ENCODE measurements at places on chromosomes 7 and 10.
A peak's percentile ranks its signal among the peaks of the same experiment; 100 is the strongest.

- DNase-seq = no peak
These were observed 207.3 kb upstream of the BMPER start for GRCh38 chr7:33698041-33698440.

DNA sequence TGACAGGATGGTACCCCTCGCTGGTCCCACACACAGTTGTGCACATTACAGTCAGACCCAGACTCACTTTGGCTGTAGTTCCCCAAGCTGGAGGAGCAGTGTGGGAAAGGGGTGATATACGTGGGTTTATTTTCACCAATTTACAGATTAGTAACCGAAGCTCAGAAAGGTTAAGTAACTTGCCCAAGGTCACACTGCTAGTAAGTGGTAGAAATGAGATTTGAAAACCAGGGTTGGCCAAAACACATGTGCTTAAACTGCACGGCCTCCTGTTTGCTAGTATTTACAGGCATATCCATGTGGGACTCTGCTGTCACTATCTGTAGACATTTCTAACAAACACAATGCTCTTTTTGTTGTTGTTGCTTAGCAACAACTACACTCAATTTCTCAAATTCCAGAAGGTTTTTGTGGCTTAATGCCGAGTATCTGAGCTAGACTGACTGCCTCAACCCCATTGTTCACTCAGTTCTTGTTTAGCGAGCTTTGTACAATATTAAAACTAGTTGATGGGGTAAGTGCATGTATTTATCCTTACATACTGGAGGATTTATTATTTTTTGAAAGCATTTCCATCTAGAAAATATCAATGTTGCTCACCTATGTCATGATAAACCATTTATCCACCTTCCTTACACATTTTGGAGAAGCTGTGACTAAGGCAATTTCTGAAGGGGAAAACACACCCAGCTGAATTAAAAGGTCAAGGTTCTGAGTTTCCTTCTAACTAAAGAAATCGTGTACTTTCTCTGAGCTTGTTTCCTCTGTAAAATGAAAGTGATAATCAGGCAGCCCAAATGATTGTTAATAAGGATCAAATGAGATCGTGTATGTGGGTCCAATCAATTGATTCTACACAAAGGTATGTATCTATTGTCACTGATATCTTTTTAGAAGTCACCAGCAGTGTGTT, 5.3 kb upstream of the TMEM139 start:
- DNase-seq = peak; percentile 80

- DNase-seq = no peak
These were observed 27.2 kb upstream of the SHH start for GRCh38 chr7:155839461-155839860.

- peak; percentile 58 for DNase-seq
These were observed 11.3 kb upstream of the HGF start for GRCh38 chr7:81780914-81781693.

- DNase-seq = no peak
These were observed 5.0 kb downstream of the AVPI1 start for GRCh38 chr10:97682042-97682441.

DNA sequence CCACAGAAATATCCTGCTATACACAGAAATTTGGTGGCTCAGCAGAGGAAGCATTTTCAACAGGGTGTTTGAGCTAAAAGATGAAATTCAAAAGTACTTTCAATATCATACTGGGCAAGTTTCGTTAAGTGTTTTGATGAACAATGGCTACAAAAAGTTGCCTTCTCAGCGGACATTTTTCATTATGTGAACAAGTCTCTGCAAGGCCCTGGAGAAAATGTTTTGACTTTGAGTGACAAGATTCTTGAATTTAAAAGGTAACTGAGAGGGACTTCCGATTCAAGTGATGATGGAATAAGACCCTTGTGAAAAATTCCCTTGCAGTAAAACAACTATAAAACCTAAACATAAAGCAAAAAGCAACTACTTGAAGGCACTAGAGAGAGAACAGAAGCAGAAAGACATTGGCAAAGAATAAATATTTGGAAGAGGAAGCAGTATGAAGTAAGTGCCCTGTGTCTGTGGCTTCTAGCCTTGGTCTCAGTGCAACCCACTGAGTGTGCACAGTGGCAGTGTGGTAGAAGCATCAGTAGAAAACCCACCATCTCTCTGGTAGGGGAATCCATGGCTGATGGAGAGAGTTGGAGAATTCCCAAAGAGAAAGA, 62.5 kb upstream of the NAMPT start:
- DNase-seq = peak; percentile 83

DNA sequence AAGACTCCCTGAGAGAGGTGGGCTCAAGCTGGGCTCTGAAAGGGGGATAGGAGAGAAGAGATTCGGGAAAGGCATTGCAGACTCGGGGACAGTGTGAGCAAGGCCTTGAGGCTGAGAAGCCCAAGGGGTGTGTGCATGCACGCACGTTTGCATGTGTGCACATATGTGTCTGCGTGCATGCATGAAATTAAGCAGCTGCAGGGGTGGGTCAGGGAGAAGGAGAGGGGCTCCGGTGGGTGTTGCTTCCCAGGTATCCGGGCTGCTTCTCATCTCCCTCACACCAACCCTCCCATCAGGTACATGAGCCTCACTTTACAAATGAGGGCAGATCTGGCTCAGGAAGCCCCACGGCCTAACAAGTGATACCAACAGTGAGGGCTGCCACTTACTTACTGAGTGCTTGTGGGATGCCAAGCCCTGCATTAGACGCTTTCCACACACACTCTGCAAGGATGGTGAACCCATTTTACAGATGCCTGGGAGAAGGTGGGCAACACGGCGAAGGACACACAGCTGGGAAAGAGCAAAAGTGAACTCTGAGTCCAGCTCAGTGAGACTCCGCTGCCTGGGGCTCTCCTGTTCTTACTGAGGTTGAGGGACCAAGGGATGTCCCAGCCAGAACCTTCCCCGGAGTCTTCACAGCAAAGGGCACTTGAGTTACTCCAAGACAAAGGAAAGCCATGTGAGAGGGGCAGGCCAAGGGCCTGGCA, 26.4 kb downstream of the ZCCHC24 start:
- no peak for DNase-seq

DNA sequence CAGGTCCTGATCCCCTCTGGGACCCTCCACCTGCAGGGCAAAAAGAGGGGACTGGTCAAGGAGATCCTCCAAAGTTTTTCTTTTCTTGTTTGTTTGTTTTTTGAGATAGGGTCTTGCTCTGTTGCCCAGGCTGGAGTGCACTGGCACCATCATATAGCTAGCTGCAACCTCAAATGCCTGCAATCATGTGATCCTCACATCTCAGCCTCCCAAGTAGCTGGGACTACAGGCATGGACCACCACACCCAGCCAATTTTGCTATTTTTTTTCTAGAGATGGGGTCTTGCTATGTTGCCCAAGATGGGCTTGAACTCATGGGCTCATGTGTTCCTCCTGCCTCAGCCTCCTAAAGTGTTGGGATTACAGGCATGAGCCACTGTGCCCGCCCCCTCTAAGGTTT, 41.0 kb downstream of the EPHB4 start:
- no peak for DNase-seq

GRCh38 chr7:351256-351655, 61.3 kb downstream of the FOXL3 start:
- no peak for DNase-seq

DNA sequence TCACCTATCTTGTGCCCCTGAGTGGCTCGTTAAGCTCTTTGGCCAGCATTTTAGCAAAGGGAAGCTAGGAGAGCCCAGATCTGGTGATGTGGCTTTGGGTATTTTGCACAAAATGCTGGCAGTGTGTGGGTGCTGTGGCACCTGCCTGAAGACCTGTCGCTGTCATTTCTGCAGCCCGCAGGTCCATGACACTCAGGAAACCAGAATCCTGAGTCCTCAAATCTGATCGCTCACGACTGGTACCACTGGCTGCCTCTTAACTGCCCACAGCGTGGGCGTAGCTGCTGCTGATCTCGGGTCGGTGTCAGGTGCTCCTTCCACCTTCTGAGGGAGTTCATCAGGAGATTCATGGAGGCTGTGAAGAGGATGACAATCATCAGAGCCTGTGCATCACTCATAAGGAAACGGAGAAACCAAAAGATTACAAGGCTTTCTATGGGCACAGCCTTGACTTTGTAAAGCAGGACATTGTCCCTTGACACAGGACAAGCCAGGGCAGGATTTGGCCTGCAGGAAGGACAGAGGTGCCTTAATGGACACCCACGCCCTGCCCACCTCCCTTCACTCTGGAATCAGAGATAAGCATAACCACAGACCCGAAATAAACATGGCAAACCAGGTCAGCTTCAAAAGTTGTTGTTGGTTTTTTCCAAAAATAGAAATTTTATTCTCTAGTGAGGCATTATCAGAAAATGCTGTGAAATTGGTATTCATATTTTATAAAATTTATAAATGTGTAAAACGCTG, 71.0 kb upstream of the STK17A start:
- DNase-seq = no peak

DNA sequence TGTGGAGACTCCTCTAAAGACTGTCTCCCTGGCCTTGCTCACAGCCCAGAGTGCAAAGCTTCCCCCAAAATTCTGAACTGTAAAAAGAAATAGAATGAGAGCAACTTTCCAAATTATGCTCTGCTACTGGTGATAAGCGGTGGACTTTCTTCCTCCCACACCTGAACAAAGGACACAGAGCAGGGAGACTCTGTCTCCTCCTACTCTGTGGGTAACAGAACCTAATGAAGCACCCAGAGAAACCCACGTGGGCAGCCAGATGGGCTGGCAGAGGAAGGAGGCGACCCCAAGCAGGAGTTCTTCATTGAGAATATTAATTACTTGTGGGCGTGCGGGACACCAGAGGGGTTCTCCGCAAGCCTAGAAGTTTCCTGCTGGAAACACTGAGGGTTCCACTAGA, 139.5 kb downstream of the KMT2E start:
- DNase-seq = no peak

DNA sequence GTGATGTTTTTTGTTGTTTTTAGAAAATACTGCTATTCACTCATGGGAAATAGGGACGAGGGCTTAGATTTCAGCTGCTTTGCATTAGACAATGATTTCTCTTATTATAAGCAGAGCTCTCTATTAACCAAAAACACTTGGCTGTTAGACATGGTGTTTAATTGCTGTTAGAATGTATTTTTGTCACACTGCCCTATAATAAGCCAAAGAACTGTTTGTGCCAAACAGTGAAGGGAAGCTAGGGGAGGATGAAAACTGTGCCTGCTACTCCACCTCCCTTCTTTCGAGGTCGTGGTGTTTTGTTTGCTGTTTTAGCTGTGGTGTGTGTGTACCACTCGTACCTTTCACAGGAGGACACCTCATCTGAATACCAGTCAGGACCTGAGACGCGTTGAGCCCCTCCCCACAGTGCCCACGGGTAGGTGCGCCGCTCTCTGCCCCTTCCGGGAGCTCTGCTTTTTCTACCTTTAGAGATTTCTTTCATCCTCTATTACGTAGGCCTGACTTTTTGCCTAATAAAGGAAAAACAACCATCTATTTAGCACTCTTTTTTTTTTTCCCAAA, 57.9 kb downstream of the CUX1 start:
- no peak for DNase-seq

DNA sequence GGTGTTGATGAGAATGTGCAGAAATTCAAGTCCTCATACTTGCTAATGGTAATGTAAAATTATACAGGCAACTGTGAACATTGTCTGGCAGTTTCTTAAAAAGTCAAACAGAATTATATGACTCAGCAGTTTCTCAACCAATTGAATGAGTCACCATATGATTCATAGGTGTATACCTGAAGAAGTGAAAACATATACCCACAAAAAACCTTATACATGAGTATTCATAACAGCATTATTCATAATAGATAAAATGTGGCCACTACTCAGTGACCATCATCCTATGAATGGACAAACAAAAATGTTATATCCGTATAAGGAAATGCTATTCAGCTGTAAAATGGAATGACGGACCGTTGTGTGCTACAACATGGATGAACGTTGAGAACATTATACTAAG, 253.5 kb downstream of the MALRD1 start:
- DNase-seq = no peak

DNA sequence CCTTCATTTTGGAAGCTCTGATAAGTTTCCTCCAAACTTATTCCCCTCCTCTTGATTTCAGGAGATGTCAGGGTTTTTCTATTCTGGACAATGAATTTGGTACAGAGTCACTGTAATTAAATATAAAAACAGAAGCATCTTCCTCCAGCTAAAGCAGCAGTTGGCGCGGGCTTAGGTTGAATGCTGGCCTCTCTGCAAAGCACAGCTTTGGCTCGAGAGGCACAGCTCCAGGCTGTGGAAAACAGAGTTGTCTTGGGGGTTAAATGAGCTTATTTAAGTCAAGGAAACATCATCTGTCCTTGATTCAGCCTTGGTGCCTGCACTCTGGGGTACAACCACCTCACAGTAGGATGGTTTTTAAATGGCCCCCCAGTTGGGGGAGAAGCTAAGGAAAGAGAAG, 35.0 kb upstream of the PDCD4 start:
- no peak for DNase-seq

DNA sequence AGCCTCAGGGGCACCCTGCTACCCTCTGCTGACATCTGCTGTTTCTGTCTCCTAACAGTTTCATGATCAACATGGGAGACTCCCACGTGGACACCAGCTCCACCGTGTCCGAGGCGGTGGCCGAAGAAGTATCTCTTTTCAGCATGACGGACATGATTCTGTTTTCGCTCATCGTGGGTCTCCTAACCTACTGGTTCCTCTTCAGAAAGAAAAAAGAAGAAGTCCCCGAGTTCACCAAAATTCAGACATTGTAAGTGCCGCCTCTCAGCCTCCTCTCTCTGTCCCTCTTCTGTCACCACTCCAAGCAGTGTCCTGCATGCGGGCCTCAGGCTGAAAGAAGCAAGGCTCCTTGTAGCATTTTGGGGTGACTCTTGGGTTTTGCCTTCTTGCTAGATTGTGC, 39.0 kb downstream of the POR start:
- peak; percentile 82 for DNase-seq

DNA sequence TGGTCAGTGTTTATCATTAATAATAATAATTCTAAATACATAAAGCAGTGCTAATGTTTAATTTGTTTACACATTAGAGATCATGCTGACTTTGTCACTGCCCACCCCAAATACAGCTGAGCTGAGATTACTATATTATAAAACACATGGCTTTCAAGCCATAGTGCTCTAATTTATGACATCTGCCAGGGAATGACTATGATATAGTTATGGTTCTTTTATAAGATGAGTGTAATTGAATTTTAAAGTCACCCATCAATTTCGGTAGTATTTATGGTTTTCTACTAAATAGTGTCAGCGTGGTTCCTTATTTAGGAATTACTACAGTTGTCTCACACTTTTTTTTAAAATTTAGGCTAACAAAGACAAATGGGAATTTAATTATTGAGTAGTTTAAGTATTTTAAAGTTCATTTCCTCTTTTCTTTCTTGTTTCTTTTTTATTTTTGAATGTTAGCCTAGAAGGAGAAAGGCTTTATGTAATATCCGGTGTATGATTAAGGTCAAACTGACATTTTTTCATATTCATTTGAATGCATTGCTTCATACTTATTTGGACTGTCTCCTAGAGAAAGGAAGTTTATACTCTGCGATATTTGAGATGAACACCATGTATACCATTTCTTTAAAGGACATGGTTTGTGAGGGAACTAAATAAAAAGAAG, 3.9 kb downstream of the CDK14 start:
- DNase-seq = peak; percentile 94
